ENCODE measurements at places on chromosomes 12 and 14. TPM values are rescaled to one million over a fixed set of nuclear protein-coding genes. Genes with fewer than 3 reads are reported as not detected.
A peak's percentile ranks its signal among the peaks of the same experiment; 100 is the strongest.

The GNB3 gene
- total RNA-seq = 3.6 TPM

DNA sequence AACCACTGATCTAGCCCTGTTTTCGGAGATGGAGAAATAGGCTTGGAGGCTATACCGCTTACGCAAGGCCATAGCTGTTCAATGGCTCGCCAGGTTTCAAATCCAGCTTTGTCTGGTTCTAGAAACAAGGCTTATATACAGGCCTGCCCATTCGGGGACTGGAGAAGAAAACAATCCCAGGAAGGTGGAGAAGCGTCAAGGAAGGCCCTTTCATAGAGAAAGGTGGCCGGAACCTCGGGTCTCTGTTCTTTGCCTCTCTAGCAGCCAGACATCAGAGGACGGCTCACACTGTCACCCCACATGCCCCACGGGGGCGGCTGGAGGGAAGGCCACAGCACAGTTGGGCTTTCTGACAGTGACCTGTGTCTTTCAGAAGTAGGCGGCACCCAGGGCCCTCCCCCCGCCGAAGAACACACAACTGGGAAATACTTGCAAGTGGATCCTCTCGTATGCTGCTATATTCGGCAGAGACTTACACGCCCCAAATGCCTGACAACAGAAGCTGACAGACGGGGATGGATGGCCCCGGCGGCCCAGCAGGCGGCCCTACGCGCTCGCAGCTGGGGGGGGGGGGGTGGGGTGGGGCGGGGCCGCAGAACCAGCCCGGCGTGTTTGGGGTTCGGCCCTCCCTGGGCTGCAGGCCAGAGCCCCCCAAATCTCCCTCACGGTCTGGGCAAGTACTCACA lies 4.5 kb upstream of the SETD1B start:
- DNase-seq = peak; percentile 90

DNA sequence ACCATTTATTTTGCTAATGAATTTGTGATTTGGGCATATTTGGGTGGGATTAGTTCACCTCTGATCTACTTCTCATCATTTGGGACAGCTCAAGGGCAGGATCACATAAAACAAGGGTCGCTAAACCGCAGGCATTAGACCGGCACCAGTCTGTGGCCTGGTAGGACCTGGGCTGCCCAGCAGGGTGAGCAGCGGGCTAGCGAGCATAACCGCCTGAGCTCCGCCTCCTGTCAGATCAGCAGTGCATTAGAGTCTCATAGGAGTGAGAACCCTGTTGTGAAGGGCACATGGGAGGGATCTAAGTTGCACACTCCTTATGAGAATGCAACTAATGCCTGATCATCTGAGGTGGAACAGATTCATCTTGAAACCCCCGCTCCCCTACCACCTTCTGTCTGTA lies 785.3 kb downstream of the TRHDE start:
- DNase-seq = peak; percentile 64

The LYZ gene
- total RNA-seq = not detected

The DBX2 gene
- not detected for total RNA-seq

The C12orf76 gene
- 19.0 TPM for total RNA-seq

GRCh38 chr12:112876506-112876905 lies 30.3 kb upstream of the OAS1 start:
- no peak for DNase-seq

The PTCSC3 gene
- total RNA-seq = not detected

GRCh38 chr12:117130801-117131200 lies 31.6 kb upstream of the TESC start:
- DNase-seq = no peak

DNA sequence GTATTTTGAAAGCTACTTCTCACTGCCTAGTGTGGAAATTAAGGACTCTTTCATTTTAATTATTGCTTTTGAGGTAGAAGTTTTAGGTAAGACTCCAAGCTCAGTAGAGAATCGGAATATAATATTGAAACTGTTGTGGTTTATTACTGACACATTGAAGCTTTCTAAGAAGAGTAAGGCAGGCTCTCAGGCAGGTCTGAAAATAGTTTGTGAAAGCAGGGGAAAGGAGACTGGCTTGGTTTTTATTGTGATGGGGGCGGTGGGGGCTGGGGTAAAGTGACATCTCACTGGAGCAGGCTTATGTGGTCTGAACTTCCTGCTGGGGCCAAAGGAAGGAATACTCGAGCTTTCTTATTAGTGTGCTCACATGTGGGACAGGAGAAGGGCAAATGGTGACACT lies 79.5 kb downstream of the OTOGL start:
- DNase-seq = no peak

DNA sequence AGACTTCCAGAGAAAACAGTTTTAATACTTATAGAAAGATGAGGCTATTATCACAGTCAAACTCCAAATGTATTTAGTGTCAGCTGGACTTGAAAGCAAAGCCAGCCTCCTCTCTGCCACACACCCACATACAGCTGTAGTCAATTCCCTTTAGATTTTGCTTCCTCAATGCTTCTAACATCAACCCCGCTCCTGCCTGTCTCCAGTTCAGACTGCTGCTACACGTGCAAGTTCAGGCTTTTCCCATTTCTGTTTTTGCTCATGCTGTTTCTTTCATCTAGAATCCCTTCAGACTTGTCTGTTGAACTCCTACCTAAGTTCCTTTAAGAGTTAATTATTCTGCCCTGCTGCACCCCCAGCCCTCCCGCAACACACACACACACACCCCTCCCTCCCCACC lies 380.0 kb downstream of the KCNH5 start:
- DNase-seq = no peak

DNA sequence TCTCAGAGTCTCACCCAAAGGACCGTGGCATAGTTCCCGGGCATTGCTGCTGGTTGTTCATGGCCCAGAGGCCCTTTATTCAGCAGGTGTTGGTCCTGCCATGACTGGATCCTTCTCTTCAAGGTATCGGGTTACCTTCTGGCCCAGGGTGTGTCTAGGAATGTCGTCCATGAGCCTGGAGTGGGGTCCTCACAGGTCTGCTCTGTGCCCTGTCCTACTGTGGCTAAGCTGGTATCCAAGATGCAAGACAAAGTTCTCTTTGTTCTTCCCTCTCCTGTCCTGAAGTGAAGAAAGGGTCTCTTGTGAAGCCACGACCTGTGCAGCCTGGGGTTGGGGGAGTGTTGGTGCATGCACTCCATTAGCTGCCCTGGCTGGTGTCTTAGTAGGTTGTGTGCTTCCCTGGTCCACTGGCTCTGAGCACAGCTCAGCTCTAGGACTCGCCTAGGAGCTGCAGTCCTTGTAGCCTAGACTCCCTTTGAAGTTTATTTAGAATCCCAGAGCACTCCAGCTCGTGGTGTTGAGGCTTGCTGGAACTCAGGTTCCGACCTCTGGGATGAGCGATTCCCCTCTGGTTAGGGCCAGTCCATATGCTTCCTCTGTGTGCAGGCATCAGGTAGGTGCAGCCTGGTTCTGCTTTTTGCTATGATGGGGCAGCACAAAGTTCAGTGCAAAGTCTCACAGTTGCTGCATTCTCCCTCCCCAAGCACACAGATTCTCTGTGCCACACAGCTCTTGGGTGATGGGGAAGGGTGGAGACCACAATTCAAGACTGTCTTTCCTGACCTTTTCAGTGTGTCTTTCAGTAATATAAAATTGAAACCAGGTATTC lies 117.4 kb downstream of the NUBPL start:
- DNase-seq = peak; percentile 41

DNA sequence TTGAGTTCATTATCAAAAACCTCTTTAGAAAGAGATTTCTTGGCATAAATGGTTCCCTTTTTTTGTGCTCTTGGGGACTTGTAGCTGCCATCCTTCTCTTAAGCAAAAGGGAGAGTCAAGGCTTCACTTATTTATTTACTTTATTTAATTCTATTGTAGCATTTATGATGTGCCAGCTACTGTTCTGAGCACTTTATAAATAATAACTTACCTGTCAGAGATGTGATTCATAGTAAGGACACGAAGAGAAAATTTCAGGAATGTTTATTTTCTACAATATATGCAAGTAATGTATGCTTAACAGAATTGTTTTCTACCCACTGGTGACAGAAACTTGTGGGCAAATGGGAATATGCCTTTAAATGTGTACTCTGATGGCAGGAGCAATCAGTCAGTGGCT lies 33.3 kb downstream of the TMEM117 start:
- DNase-seq = no peak

The FLRT2 gene
- 26.8 TPM for total RNA-seq

GRCh38 chr14:22739423-22739822 lies 27.1 kb upstream of the OXA1L start:
- no peak for DNase-seq

The RDH12 gene
- not detected for total RNA-seq

DNA sequence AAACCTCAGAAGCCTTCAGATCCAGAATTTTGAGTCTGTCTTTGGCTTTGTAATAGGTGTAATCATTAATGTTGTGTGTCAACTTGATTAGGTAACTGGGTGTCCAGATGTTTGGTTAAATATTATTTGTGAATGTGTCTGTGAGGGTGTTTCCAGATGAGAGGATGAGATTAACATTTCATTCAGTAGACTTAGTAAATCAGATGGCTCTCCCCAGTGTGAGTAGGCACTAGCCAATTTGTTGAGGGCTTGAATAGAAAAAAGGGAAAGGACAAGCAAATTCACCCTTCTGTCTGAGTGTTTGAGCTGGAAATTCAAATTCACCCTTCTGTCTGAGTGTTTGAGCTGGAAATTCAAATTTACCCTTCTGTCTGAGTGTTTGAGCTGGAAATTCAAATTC lies 932.2 kb downstream of the SLC6A15 start:
- no peak for DNase-seq

The FGF6 gene
- not detected for total RNA-seq

DNA sequence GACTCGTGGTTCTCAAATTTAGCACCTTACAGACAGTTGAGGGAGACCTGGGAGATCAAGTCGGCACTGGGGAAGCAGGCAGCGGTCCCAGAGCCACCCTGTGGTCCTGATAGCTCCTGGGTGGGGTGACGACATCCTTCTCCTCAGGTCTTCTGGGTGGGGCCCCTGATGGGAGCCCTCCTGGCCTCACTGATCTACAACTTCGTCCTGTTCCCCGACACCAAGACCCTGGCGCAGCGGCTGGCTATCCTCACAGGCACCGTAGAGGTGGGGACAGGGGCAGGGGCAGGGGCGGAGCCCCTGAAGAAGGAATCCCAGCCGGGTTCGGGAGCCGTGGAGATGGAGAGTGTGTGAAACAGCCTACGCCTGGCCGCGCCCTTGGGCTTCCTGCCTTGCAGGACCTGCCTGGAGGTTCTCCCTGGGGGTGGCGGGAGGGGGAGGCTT lies 2.6 kb downstream of the AQP6 start:
- peak; percentile 78 for DNase-seq

- DNase-seq = no peak
Measured at GRCh38 chr12:12405882-12406281, 49.0 kb downstream of the BORCS5 start.

- no peak for DNase-seq
Measured at GRCh38 chr12:76080017-76080728, 4.3 kb downstream of the NAP1L1 start.

DNA sequence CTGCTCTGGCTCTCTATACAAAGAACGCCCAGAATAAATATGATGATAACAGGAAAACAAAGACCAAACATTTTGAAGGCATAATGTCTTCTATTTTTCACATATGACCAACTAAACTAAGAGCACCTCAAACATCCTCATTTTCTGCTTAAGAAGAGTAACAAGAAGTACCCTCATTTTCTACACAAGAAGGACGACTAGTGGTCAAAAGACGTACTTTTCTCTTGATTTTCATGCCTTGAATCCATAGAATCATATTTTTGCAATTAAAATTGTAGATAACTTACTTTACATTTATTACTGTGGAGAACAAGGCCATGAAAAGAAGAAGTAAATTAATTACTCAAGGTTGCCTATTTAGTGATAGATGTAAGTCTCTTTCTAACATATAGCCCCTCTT lies 358.6 kb downstream of the DUSP6 start:
- no peak for DNase-seq

Data from endodermal cell (in vitro differentiated cells).